ENCODE measurements at places on chromosomes 7 and 10.

DNA sequence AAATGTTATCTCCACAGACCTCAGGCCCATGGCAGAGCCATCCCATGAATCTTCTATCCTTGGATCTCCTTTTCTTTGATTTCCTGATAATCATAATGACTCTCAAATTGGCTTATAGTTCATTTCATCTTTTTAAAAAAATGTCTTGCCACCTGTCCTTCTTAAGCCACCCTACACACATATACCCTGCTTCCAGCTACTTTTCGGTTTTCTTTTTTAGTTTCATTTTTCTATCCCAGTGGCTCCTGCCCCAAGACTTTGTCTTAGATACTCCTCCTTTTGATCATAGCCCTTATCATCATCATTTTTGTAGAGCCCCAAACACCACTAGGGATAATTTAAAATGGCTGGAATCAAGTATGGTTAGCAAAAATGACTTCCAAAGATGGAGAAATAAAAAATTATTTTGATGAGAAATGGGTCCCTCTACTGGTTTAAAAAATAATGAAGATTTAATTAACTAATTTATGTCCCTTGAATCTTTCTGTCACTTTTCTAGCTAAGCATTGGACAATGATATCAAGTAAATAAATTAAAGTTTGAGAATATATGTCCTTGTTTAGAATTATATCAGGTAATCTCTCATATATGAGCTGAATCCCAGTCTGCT lies 277.3 kb upstream of the SEMA3D start:
- no peak for DNase-seq

- no peak for DNase-seq
Measured at GRCh38 chr7:157585113-157585861, 248.5 kb downstream of the DNAJB6 start.

- no peak for DNase-seq
Measured at GRCh38 chr7:47588704-47589225, 6.9 kb upstream of the TNS3 start.

DNA sequence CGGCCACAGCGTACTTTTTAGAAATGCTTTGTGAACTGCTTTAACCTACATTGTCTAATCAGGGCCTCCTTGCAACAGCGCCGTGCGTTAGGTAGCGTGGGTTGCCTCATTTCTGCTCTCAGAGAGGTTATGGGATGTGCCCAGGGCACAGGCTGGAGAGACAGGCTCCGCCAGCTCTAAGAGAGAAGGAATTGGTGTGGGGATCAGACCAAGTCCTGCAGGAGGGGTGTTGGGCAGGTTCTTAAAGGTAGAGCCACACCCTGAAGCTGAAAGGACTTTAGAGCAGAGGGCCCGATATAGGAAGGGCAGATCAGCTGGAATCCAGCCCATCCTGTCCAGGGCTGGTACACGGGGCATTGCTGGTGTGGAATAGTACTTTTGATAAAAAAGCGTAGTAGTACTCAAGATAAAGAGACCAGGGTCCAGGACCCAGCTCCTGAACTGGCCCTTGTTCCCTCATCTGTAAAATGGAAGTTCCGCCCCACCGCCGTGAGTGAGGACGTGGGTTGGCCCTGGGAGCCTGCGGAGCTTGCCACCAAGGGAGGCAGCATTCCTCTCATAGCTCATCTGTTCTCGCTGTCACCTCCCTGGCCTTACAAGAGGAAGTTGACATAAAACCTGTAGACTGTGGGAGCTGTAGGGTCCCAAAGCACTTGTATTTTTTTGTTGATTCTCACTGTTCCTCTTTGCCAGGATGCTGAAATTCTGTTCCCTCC lies 37.2 kb downstream of the TMEM120A start:
- no peak for DNase-seq

GRCh38 chr7:157688533-157689268 lies 351.9 kb downstream of the DNAJB6 start:
- no peak for DNase-seq

DNA sequence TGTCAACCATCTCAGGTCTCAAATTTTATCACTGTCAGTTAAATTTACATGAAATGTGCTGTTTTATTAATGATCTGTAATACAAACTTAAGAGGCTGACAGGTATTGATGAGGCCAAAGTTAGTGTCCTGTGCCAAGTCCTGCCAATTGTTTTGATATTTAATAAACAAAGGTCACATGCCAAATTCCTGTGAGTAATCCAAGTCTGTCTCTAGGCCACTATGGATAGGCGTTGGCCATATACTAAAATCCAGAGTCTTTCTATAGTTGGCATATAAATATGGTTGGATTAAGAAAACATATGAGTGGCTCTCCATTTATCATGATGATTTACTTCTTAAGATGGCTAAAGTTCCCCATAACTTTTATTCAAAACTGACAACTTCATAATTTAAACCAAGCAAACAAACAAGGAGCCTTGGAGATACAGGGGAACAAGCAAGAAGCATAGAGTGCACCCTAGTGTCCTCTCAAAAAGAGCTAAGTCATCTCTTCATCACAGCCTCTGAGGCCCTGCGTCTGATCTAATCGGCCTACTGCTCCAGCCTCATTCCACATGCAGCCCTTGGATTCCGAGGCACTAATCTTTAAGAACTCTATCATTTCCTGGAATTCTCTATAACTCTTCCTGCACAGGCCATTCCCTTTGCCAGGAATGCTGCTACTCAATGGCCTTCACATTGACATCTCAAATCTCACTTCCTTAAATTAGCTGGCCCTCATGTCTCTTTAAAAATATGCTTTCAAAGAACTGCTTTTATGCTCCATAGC lies 32.7 kb upstream of the NRCAM start:
- DNase-seq: no peak

Data from right renal pelvis (tissue), 4 donors.